ENCODE measurements at places on chromosomes 2 and 18. TPM values are rescaled to one million over a fixed set of nuclear protein-coding genes. Genes with fewer than 3 reads are reported as not detected.
A peak's percentile ranks its signal among the peaks of the same experiment; 100 is the strongest.

The IL36B gene
- polyA plus RNA-seq: not detected

The AMER3 gene
- polyA plus RNA-seq: not detected

The C1GALT1C1L gene
- polyA plus RNA-seq: not detected

DNA sequence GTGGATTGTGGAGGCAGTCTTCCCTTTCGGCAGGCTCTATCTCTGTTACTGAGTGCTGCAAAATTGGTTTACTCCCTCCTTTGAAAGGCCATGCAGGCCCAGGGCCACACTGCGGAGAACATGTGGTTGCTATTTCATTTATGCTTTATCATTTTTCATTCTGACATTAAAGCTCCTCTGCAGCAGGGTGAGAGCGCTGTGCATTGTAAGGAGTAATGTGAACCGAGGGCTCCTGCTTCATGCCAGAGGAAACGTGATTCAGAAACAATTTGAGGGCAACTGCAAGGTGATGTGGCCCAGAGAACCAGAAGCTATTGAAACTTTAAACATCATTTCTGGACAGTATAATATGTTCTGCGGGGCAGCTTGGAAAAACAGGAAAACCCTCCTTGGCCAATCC lies 341.6 kb upstream of the NT5C1B start:
- no peaks in the 10 kb centered on the region for H3K36me3 ChIP-seq
- no peaks in the 10 kb centered on the region for H3K27me3 ChIP-seq
- no peak for DNase-seq
- H3K4me1 ChIP-seq: no peaks in the 10 kb centered on the region

GRCh38 chr18:9153256-9153655 lies 16.7 kb downstream of the ANKRD12 start:
- no peak overlapping the region for H3K4me3 ChIP-seq
- H3K27ac ChIP-seq: no peak overlapping the region
- peaks cover 2% of the 10 kb centered on the region for H3K36me3 ChIP-seq
- DNase-seq: no peak
- no peaks in the 10 kb centered on the region for H3K27me3 ChIP-seq
- peaks cover 8% of the 10 kb centered on the region for H3K4me1 ChIP-seq

DNA sequence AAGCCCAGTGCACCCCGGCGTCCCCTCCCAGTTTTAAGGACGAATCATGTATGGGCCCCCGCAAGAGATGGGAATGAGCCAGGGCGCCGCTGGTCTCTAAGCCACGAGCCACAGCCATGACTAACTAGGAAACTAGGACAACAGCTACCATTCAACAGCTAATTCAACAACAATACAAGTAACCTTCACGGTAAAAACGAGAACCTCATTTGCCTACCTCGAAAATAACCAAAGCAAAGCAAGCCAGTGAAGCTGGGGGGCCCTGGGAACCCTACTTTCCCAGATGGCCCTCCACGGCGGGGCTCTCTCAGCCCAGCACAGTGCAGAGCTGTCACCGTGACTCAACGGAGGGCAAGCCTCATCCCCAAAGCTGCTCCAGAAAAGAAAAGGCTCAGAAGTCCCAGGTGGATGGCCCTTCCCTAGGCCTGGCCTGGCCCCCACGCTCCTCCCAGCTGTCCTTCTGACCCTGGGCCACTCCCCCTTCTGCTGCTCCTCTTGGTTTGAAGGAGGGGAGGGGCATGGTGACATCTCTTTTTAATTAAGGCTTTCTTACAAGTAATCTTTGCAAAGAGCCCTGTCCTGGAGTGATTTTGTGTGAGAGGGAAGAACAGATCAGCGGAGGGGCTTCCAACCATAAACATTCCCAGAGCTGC lies 126.3 kb downstream of the HDAC4 start:
- DNase-seq: no peak
- no peaks in the 10 kb centered on the region for H3K36me3 ChIP-seq
- H3K4me1 ChIP-seq: peaks cover 17% of the 10 kb centered on the region
- peaks cover 9% of the 10 kb centered on the region for H3K27me3 ChIP-seq
- no peak overlapping the region for H3K4me3 ChIP-seq

GRCh38 chr2:188596054-188596453 lies 304.4 kb downstream of the GULP1 start:
- no peaks in the 10 kb centered on the region for H3K36me3 ChIP-seq
- H3K4me3 ChIP-seq: no peak overlapping the region
- no peak overlapping the region for H3K27ac ChIP-seq
- no peaks in the 10 kb centered on the region for H3K4me1 ChIP-seq

- peak; percentile 27 for DNase-seq
- H3K27me3 ChIP-seq: no peaks in the 10 kb centered on the region
- H3K4me1 ChIP-seq: no peaks in the 10 kb centered on the region
These were observed 198.2 kb downstream of the RNF144A start for GRCh38 chr2:7115364-7115763.

DNA sequence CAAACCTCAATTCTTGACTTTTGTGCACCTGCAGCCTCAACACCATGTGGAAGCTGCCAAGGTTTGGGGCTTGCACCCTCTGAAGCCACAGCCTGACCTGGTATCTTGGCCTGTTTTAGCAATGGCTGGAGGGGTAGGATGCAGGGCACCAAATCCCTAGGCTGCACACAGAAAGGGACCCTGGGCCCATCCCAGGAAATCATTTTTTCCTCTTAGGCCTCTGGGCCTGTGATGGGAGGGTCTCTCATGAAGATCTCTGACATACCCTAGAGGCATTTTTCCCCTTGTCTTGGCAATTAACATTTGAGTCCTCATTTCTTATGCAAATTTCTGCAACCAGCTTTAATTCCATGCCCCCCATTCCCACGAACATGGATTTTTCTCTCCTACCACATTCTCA lies 10.2 kb downstream of the IL18R1 start:
- peaks cover 27% of the 10 kb centered on the region for H3K4me1 ChIP-seq
- peaks cover 20% of the 10 kb centered on the region for H3K36me3 ChIP-seq
- H3K27ac ChIP-seq: peak overlapping the region; percentile 93
- DNase-seq: no peak

The PNKD gene
- polyA plus RNA-seq: 106 TPM

- no peaks in the 10 kb centered on the region for H3K27me3 ChIP-seq
- no peaks in the 10 kb centered on the region for H3K4me1 ChIP-seq
- H3K27ac ChIP-seq: no peak overlapping the region
- H3K4me3 ChIP-seq: no peak overlapping the region
These were observed 718.2 kb upstream of the SOX11 start for GRCh38 chr2:4973973-4974372.

The VWA3B gene
- not detected for polyA plus RNA-seq

The RFX8 gene
- not detected for polyA plus RNA-seq

The DHRS9 gene
- polyA plus RNA-seq: not detected

The DSC3 gene
- polyA plus RNA-seq: 1.1 TPM

DNA sequence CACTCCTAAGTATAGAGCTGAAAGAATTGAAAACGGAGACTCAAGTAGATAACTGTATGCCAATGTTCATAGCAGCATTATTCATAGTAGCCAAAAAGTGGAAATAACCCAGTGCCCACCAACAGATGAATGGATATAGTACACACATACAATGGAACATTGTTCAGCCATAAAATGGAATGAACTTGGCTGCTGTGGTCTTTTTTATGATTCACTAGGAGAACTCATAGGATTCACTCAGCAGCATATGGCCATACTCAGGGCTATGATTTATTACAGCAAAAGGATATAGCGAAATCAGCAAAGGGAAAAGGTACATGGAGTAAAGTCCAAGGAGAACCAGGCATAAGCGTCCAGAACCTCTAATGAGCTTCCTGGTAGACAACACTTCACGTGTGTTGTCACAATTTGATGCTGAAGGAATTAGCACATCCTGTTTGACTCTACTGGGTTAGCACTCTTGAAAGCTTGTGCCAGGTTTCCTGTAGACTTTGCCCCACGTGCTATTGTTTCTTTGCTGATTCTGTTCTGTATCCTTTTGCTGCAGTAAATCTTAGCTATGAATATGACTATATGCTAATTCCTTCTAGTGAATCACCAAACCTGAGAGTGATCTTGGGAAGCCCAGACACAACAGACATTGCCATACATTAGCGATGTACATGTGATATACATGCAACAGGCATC lies 15.7 kb downstream of the SPC25 start:
- H3K4me3 ChIP-seq: no peak overlapping the region
- H3K36me3 ChIP-seq: no peaks in the 10 kb centered on the region
- H3K27me3 ChIP-seq: no peaks in the 10 kb centered on the region
- DNase-seq: no peak

DNA sequence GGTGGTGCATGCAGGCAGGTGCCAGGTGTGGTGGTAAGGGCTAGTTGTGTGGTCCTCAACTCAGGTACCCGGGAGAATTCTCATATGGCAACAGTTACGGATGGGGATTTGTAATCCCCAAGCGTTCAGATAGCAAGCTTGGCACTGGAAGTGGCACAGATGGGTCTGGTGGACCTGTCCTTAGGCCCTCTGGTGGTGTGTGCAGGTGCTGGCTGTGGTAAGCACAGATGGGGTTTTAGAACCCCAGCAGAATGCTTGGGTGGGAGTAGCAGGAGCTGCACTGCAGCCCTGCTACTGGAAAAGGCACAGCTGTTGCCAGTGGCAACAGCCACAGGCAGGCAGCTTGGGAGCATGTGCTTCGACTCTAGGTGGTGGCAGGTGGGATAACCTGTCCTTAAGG lies 948.2 kb upstream of the FAM98A start:
- no peaks in the 10 kb centered on the region for H3K27me3 ChIP-seq
- no peaks in the 10 kb centered on the region for H3K36me3 ChIP-seq
- H3K4me1 ChIP-seq: no peaks in the 10 kb centered on the region
- no peak overlapping the region for H3K4me3 ChIP-seq

- H3K27ac ChIP-seq: no peak overlapping the region
- H3K4me3 ChIP-seq: no peak overlapping the region
- H3K36me3 ChIP-seq: no peaks in the 10 kb centered on the region
- no peaks in the 10 kb centered on the region for H3K27me3 ChIP-seq
- DNase-seq: no peak
- H3K4me1 ChIP-seq: peaks cover 5% of the 10 kb centered on the region
These were observed 179.7 kb downstream of the MREG start for GRCh38 chr2:215833531-215834162.

DNA sequence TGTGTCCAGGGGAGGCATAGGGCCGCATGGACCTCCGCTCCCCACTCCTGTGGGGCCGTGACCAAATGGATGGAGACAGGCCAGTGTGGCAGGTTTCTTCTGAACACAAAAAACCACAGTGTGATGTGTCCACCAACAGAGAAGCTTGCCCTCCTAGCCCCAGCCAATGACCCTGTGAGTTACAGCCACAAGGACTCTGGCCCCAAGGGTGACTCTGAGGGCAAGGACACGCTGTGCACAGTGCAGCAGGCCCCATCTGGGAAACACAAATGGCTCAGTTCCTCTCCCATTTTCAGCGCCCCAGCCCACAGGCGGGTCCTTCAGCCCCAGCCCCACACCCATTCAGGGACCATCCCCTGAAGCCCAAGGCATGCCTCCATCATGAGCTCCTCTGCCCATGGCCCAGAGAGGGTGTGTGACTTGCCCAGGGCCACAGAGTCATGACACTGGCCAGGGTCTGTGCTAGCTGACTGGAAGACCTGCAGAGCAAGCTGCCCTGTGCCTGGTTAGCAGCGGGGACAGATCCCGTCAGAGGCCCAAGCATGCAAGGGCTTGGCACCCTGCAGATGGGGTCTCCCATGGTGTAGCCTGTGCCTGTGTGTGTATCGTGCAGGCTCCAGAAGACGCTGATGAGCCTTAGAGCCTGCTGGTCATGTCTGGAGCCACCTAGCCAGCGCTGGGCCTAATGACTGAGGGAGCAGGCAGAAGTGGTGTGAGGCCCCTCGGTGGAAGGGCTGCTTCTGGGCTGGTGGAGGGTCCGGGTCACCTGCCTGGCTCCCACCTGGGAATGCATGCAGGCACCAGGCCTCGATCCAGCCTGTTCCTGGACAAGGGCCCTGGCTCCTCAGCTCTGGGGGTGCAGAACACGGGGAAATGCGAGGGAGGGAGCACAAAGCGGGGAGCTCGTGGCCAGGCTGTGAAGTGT lies 47.7 kb downstream of the HS6ST1 start:
- H3K4me3 ChIP-seq: no peak overlapping the region
- H3K27ac ChIP-seq: no peak overlapping the region
- no peaks in the 10 kb centered on the region for H3K36me3 ChIP-seq
- H3K4me1 ChIP-seq: no peaks in the 10 kb centered on the region
- no peak for DNase-seq

The PDE1A gene
- not detected for polyA plus RNA-seq

- no peaks in the 10 kb centered on the region for H3K4me1 ChIP-seq
- DNase-seq: no peak
- H3K27me3 ChIP-seq: no peaks in the 10 kb centered on the region
- no peaks in the 10 kb centered on the region for H3K36me3 ChIP-seq
These were observed 3.3 kb upstream of the MTLN start for GRCh38 chr2:110215566-110216158.

The VIT gene
- not detected for polyA plus RNA-seq

The XIRP2 gene
- polyA plus RNA-seq: not detected

The ARHGEF4 gene
- polyA plus RNA-seq: 0.24 TPM

DNA sequence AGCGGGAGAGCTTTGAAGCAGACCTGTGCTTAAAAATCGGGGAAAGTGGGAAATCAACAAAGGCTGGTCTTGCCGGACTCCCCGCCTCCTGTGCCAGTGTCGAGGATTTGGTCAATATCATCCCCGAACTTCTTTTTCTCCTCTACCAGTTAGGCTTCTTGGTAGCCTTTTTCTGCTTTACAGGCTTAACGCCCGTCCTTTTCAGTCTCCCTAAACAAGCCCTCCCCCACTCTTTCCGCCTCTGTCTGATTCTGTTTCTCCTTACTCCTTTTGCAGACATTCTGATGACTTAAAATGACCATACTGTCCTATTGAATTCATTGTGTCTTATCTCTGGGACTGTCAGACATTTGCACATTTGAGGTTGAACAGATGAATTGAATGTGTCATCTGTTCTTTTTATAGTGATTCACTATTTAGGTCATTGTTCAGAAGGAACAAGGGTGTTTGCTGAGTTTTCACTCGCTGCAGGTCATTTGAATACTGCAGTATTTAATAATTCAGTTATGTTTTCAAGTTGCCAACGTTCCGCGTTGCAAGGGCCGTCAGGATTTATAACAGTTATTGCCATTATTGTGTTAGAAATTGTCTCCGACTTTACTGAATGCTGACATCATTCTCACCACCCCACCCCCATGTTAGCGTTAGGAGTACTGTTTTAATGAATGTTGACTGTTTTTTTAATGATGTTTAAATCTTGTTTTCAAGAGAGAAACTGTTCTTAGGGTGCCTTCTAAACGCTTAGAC lies 1.1 kb downstream of the ITGAV start:
- peak overlapping the region; percentile 89 for H3K27ac ChIP-seq
- H3K4me3 ChIP-seq: peak overlapping the region; percentile 95
- no peaks in the 10 kb centered on the region for H3K36me3 ChIP-seq
- no peaks in the 10 kb centered on the region for H3K27me3 ChIP-seq

DNA sequence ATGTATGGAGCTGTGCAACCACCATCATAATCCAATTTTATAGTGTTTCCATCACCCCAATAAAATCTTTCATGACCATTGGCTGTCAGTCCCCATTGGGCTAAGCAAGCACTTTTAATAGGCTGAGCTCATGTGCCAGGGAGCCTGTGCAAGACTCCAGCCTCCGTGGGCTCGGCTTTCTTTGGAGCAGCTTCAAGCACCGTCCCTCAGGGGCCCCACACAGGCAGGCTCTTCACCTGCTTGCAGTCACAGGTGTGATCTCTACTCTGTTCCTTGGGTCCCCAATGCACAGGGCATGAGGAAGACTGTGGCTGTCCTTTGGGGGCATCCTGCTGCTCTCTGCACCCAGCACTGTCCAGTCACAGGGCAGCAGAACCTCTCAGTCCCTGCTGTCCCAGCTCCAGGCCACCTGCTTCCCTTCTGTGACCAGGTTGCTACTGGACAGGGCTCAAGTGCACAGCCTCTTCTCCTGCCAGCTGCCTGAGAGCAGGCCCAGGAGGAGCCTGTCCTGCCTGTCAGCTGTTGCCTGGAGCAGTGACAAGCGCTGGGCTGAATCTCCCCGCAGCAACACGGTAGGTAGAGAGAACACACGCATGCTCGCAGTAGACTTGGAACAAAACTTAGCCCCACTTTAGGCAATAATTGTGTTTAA lies 40.7 kb upstream of the TMEM131 start:
- DNase-seq: no peak
- H3K27ac ChIP-seq: no peak overlapping the region
- no peaks in the 10 kb centered on the region for H3K4me1 ChIP-seq
